ENCODE measurements at places on chromosomes 5 and 9. TPM values are rescaled to one million over a fixed set of nuclear protein-coding genes. Genes with fewer than 3 reads are reported as not detected.

Gene TOR1B
- total RNA-seq: 13.1 TPM

Gene STING1
- 47.8 TPM for total RNA-seq

Gene TNFSF8
- total RNA-seq: not detected

Gene SAXO1
- total RNA-seq: 0.08 TPM

Gene C5orf58
- total RNA-seq: not detected

Gene CTNND2
- total RNA-seq: not detected

Gene CRHBP
- total RNA-seq: 0.82 TPM

Gene PCDHGB7
- total RNA-seq: 6.7 TPM
